ENCODE measurements at places on chromosomes 6 and 20.
A peak's percentile ranks its signal among the peaks of the same experiment; 100 is the strongest.

- no peak for DNase-seq
Observed at GRCh38 chr6:31359581-31359980, 2.6 kb upstream of the HLA-B start.

DNA sequence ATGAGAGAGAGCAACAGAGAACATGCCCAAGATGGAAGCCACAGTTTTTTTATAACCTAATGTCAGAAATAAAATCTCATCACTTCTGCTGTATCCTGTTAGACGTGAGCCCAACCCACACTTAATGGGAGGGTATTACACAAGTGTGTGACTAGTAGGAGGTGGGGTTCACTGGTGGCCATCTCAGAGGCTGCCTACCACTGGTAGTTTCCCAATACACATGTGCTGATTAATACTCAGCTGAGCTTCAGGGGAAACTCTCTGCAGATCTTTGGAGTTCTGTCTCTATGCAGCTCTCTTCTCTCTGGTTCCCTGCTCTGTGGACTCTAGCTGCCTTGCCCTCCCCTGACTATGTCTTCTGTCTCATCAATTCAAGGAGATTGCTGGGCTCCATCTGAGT, 35.7 kb downstream of the CNBD2 start:
- no peak for DNase-seq

DNA sequence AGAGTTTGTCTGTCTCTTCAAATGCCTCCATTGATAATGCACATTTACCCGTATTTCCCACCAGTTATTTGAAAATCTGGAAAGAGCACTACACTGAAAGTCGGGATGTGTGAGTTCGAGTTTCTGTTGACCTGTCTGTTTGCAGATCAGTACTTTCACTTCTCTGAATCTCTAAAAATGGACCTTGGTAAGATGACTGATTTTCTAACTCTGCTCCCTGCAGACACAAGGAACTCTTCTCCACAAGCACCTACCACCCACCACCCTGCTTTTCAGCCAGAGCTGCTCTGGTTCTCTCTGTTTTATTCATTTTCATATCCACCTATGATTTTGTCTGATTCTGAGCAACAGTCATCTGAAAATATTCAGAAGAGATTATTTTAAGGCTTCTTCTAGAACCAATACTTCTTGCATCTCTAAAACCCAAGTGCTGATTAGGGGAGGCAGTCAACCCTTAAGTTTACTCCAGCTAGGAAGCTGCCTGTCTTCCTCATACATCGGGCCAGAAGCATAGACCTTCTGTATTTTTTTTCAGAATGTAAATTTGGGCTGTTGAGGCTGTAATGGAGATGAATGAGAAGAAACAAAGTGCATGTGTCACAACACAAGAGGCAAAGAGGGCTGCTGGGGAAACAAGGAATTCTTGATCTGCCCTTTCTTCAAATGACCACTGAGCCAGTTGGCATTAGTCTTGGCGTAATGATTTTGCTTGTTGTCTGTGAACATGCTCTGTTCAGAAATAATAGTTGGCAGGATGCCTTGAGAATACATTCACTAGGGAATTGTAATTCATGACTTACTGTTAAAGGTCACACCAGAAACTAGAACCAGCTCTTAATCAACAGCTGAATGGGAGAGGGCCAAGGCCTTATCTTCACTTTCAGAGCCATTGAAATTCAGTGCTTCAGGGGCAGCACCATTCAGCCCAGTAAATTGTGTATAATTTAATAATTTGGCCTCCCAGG, 85.4 kb upstream of the MYLIP start:
- no peak for DNase-seq

DNA sequence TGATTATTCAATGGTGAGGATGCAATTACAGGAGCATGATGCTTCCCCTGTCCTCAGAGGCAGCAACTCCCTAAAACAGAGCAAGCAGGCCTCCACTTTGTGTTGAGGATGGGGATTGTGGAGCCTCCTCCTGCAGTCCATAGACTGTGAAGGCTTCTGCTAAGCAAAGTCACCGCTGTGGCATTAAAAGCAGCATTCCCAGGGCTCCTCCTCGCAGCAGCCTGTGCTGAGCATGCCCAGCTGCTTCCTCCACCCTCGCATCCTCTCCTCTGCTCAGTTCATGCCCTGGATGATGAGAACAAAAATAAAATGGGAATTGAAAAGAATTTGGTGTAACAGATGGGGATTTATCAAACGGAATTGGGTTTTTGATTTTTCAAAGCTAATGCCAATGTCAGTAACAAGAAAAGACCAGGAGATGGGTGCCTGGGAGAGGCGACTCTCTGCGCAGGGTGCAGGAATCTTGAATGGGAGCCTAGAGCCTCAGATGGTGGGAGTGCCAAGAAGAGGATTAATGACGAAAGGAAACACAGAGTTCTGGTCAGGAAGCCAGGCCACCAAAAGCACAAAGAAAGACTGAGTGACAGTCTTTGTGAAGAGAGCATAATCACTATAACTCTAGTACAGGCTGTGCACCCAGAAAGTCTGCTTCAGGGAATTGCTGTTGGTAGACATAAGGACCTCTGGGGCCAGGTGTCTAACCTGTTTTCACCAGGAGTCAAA, 347.6 kb downstream of the TPBG start:
- no peak for DNase-seq

- no peak for DNase-seq
Observed at GRCh38 chr20:54113566-54113965, 43.2 kb upstream of the BCAS1 start.

GRCh38 chr6:7727946-7728854, 2.3 kb downstream of the BMP6 start:
- peak; percentile 42 for DNase-seq

- no peak for DNase-seq
Observed at GRCh38 chr6:100577425-100577824, 112.7 kb upstream of the SIM1 start.

DNA sequence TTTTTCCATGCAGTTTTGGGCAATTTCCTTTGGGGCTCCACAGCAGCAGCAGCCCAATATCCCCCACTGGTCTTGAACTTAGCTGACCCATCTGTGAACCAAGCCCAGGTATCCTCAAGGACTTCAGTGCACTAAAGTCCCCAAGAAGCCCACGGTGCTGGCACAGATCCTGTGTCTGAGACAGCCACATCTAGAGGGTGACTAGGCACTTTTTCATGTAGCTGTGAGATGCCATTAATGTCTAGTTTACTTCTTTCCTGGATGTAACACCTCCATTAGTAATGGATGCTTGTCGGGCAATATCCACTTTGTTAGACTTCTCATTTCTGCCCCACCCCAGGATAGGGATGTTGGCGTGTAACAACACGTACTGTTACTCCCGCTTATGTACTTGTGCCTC, 176.2 kb upstream of the PROKR2 start:
- no peak for DNase-seq

DNA sequence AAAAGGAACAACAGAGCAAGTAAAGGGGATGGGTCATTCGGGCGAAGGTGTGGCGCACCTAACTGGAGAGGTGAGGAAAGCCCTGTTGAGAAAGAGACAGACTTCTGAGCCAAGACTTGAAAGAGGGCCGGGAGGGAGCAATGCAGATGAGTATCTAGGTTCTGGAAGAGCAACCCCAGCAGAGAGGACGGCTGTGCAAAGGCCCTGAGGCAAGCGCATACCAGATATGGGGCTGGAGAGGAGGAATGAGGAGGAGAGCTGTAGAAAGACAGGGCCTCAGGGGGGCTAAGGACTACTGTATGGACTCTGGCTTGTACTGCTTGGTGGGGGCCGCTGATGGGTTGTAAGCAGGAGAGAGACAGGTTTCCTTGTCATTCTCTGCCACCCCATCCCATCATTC, 21.9 kb downstream of the TRERF1 start:
- no peak for DNase-seq

DNA sequence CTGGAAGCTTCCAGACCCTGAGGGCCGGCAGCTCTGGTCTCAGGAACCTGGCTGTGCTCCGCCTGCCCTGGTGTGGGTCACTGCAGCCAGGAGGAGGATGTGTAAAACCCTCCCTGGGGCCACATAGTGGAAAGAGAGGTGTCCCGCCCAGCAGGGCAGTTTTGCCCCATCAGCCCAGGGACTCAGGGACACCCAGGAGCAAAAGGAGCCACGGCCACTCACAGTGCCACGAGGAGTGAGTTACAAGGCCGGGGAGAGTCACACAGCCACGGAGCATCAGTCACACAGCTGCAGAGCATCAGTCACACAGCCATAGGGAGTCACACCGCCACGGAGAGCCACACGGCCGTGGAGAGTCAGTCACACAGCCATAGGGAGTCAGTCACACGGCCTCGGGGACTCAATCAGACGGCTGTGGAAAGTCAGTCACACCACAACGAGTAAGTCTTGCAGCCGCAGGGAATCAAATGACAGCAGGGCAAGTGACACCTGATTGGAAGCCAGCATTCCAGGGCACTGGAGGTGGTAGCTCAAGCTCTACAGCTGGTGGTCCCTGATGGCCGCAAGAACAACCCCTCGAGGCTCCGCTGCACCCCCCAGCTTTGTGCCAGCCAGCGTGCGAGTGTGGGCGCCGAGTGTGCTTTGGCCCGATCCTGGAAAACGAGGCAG, 60.9 kb downstream of the DLL1 start:
- no peak for DNase-seq

GRCh38 chr6:153023977-153024708, 21.6 kb upstream of the MTRF1L start:
- DNase-seq = peak; percentile 70

- no peak for DNase-seq
Observed at GRCh38 chr6:12049165-12049564, 37.1 kb downstream of the HIVEP1 start.

DNA sequence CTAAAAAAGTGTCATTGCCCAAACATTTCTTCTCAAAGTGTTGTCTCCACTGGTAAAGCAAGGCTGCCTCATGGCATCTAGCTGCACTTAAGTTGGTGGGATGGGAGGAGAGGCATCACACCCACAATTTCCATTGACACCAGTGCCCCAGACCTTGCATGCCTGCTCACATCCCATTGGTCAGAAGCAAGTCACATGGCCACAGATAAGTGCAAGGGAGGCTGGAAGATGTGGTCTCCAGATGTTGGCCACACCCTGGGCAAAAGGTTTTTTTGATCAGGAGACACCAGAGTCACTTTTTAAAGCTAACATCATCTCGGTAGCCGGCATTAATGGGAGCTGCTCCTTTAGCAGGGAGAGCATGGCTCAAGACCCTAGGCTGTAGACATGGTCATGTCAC, 157.1 kb upstream of the CST7 start:
- no peak for DNase-seq

DNA sequence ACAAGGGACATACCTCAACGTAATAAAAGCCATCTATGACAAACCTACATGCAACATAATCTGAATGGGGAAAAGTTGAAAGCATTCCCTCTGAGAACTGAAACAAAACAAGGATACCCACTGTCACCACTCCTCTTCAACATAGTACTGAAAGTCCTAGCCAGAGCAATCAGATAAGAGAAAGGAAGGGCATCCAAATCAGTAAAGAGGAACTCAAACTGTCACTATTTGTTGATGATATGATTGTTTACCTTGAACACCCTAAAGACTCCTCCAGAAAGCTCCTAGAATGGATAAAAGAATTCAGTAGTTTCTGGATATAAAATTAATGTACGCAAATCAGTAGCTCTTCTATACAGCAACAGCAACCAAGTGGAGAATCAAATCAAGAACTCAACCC, 39.4 kb downstream of the ZNF311 start:
- DNase-seq = no peak

DNA sequence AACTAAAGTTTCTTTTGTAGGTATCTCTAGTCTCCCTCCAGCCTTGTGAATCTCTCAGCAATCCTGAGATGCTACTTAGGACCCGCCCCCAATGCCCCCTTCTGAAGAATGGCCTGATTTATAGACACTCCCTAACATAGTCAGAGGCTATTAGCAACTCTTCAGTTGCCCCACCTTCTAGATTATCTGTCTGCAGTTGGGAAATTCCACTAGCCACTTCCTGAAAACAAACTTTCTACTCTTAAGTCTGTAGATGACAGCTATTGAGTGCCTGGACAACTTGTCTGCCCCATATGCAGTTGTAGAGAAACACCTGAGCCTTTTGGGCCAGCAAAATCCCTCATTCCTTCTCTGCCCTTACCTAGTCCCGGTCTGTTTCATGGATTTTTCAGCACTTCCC, 188.2 kb upstream of the PREP start:
- DNase-seq = no peak

- DNase-seq = peak; percentile 48
Observed at GRCh38 chr6:117449549-117450439, 24.1 kb upstream of the ROS1 start.

DNA sequence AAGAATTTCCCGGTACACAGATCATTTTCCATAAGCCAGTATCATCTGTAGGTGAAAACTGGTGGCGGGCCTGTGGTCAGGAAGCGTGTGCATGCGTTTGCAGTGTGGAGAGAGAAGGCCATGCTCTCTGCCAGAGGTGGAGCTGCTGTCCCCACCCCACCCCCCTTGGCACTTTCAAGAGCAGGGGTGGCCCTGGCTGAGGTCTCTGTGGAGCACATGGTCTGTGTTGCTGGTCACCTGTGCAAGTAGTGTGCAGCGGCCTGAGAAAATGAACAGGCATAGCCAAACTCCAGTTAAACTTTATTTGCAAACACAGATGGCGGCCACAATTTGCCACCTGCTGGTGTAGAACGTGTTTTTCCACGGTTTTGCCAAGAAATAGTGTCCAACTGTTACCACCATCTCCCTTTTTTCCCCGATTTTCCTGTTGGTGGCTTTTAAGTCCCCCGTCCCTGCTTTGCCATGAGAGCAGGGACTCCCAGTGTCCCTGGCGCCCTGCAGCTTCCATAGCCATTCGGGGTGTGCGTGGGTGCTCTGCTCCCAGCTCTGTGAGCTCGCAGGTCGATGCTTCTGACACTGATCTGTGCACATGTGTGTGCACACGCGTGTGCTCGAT, 2.5 kb downstream of the ADRM1 start:
- no peak for DNase-seq

GRCh38 chr20:45408646-45409213, 641 bp downstream of the DBNDD2 start:
- DNase-seq = no peak
